ENCODE measurements at places on chromosomes 1 and 21. TPM values are rescaled to one million over a fixed set of nuclear protein-coding genes. Genes with fewer than 3 reads are reported as not detected.

DNA sequence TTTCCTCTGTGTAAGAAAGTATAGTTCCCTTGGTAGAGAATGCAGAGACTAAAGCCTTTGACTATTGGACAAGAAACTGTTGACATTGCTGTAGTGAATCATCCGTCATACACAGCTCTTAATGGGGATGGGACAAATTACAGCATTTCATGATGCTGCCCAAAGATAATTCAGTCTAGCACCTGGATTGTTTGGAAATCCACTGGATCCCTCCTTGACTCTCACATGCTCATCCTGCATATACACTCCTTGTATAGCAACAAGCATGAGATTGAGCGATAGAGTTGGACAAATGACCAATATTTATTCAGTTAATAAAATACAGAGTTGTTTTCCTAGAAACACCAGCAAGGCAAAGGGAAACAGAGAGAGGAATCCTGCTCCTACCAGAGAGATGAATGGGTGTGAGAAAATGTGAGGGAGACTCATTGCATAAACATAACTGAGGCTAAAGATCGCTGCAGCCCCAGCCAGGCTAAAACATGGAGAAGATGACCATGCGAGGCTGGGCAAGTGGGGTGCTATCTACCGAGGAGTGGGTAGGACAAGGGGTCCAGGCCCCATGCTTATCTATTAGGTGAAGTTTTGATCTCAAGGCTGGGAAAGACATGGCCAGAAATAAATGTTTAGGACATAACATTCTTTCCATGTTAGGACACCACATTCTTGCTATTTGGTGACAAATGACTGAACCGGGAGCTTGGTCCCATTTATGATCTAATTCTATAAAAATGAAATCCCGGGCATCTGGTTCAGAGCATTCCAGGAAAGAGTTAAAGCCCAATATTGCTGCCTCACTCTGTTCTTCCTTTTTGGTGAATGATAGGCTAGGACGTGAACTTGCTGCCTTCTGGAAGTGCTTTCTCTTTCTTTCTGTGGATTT lies 153.2 kb downstream of the TGFB2 start:
- H3K36me3 ChIP-seq, result no peaks in the 10 kb centered on the region
- H3K4me3 ChIP-seq, result peak overlapping the region; percentile 24
- DNase-seq, result no peak
- H3K27ac ChIP-seq, result peak overlapping the region; percentile 40
- no peaks in the 10 kb centered on the region for H3K27me3 ChIP-seq

- DNase-seq, result no peak
- H3K36me3 ChIP-seq, result no peaks in the 10 kb centered on the region
- no peaks in the 10 kb centered on the region for H3K27me3 ChIP-seq
Measured at GRCh38 chr1:10795276-10796021, 997 bp downstream of the CASZ1 start.

DNA sequence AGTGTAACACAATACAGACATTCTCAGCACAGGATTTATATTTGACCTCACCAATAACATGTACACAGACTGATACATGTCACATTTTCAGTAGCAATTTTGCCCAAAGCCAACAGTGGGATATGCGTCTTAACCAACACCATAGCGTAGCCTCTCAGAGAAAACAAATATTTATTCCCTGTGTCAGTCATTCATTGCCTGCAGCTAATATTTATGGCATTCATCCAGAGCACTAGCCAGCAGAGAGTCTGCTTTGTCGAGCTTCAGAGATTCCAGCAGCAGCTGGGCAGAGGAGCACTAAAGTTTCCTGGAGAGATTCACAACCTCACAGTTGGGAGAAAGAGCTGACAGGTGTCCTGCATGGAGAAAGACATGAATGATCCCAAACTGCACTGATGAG lies 400.7 kb upstream of the DAB1 start:
- no peaks in the 10 kb centered on the region for H3K36me3 ChIP-seq
- no peaks in the 10 kb centered on the region for H3K27me3 ChIP-seq
- DNase-seq, result no peak
- H3K4me1 ChIP-seq, result no peaks in the 10 kb centered on the region
- no peak overlapping the region for H3K27ac ChIP-seq

The RGS8 gene
- total RNA-seq, result not detected

GRCh38 chr1:84236256-84236655 lies 65.3 kb upstream of the SAMD13 start:
- no peak overlapping the region for H3K4me3 ChIP-seq
- H3K27ac ChIP-seq, result no peak overlapping the region
- H3K36me3 ChIP-seq, result no peaks in the 10 kb centered on the region
- no peak for DNase-seq
- no peaks in the 10 kb centered on the region for H3K4me1 ChIP-seq
- no peaks in the 10 kb centered on the region for H3K27me3 ChIP-seq

The SPATA21 gene
- total RNA-seq, result not detected

DNA sequence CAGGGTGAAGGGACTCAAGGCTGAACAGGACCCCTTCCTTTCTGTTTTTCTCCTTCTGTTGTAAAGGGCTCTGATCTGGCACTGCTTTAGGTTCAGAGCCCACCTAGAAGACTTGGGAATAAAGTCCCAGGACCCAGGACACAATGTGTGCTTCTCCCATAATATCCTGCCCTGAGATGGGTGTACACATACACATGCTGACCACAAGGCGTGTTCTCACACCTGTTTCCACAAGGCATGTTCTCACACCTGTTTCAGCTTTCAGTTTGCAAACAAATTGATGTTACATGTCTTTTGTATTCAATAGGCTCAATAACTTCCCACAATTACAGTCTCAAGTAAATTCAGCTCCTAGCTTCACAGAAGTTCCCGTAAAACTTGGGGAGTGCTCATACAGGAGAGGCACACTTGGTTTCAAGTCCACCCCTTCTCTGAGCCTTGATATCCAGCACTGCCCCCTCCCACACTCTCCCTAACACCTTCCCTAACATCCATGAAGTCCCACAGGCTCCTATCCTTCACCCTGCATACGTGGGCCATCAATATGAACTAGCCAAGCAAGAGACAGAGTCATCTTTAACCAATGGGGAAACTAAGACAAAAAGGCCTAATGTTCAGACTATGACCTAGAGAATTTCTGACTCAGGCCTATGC lies 41.7 kb downstream of the ERI3 start:
- no peaks in the 10 kb centered on the region for H3K36me3 ChIP-seq
- H3K27me3 ChIP-seq, result no peaks in the 10 kb centered on the region
- DNase-seq, result no peak

- DNase-seq, result no peak
- H3K27me3 ChIP-seq, result no peaks in the 10 kb centered on the region
- H3K4me1 ChIP-seq, result no peaks in the 10 kb centered on the region
- H3K36me3 ChIP-seq, result no peaks in the 10 kb centered on the region
Measured at GRCh38 chr1:184298440-184299405, 88.1 kb upstream of the C1orf21 start.

The DR1 gene
- total RNA-seq, result 23.6 TPM

The BACE2 gene
- total RNA-seq, result 94.4 TPM

The DHRS3 gene
- 151 TPM for total RNA-seq

The APCS gene
- not detected for total RNA-seq

GRCh38 chr1:100452641-100453040 lies 85.3 kb upstream of the GPR88 start:
- no peaks in the 10 kb centered on the region for H3K4me1 ChIP-seq
- no peaks in the 10 kb centered on the region for H3K36me3 ChIP-seq
- no peak overlapping the region for H3K4me3 ChIP-seq
- no peak for DNase-seq

- no peaks in the 10 kb centered on the region for H3K4me1 ChIP-seq
- no peak for DNase-seq
Measured at GRCh38 chr1:204888294-204888693, 17.6 kb downstream of the NFASC start.

The FCRL1 gene
- total RNA-seq, result not detected

GRCh38 chr21:33231526-33231925 lies 1.8 kb downstream of the IFNAR2 start:
- H3K27ac ChIP-seq, result peak overlapping the region; percentile 90
- H3K27me3 ChIP-seq, result no peaks in the 10 kb centered on the region
- H3K4me1 ChIP-seq, result no peaks in the 10 kb centered on the region
- H3K36me3 ChIP-seq, result no peaks in the 10 kb centered on the region
- DNase-seq, result no peak

- no peaks in the 10 kb centered on the region for H3K4me1 ChIP-seq
- H3K27ac ChIP-seq, result no peak overlapping the region
- DNase-seq, result peak; percentile 20
- peaks cover 65% of the 10 kb centered on the region for H3K27me3 ChIP-seq
Measured at GRCh38 chr1:5750186-5751162, 241.8 kb downstream of the NPHP4 start.

DNA sequence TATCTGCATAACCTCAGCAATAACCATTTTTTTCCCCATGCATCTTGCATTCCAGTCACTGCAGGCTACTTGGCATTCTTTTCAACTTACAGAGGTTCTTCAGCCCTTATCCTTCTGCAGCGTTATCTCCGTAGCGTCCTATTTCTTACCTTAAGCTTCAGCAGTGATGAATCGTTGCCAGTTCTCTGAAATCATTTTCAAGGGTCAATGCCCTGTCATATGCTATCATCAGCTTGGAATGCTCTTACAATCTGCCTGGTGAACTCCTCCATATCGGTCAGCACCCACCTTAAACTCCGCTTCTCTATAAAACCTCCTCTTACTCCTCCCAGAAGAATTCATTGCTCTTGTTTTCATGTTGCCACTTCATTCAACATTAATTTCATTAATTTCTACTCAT lies 105.1 kb upstream of the DPH5 start:
- H3K27me3 ChIP-seq, result no peaks in the 10 kb centered on the region
- H3K36me3 ChIP-seq, result no peaks in the 10 kb centered on the region
- H3K27ac ChIP-seq, result no peak overlapping the region
- no peaks in the 10 kb centered on the region for H3K4me1 ChIP-seq

The CLCA4 gene
- total RNA-seq, result 2.6 TPM

DNA sequence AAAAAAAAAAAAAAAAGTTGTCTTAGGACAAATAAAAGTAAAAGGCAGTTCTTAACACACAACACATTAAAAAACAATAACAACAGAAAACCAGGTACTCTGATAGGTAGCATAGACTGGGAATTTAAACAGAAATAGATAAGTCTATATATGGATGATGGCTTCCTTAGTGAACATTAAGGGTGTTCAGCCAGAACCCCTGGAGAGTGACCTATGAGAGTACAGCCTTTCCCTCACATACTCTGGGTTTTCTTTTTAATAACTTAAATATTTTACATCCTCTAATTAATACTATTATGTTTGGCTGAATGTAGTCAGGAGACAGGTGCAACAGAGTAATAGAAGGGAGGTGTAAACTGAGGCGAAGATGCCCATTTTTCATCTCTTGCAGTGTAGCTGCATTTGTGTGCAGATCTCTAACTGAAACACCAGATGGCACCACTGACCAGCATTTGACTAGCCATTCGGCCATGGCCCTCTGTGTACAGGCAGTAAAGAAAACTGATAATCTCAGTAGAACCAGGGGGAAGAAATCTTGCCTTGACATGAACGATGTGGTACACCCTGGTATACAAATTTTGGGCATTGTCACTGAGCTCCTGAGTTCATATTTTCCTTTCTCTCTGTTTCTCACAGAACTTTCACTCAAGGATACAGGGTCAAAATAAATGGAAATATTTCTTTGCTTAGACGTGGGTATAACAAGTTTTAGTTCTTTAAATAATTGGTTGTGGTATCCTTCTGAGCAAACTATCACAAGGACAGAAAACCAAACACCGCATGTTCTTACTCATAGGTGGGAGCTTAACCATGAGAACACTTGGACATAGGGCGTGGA lies 7.6 kb downstream of the TTF2 start:
- no peaks in the 10 kb centered on the region for H3K36me3 ChIP-seq
- no peaks in the 10 kb centered on the region for H3K27me3 ChIP-seq
- no peaks in the 10 kb centered on the region for H3K4me1 ChIP-seq
- H3K27ac ChIP-seq, result no peak overlapping the region

The PPM1J gene
- total RNA-seq, result 4.9 TPM

The RHEX gene
- total RNA-seq, result 0.98 TPM

The BTBD19 gene
- 3.8 TPM for total RNA-seq

The FALEC gene
- not detected for total RNA-seq

DNA sequence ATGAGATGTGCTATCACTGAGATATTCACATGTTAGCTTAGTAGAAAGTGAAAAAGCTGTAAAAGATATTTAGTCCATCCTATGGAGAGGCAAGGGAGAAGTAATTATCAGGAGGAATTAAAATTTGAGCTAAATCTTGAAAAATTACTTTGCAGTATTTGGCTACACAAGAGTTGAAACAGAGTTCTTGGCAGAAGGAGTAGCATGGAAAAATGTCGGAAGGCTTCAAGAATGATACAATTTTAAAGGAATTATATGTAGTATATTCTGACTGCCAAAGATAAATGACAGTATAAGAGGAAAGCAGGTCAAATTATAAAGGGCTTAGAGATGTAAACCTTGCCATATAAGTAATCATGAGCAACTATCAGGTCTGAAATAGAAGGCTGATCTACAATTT lies 518.9 kb downstream of the BRINP3 start:
- no peak overlapping the region for H3K27ac ChIP-seq
- H3K4me3 ChIP-seq, result no peak overlapping the region
- H3K27me3 ChIP-seq, result no peaks in the 10 kb centered on the region
- DNase-seq, result no peak
- H3K36me3 ChIP-seq, result no peaks in the 10 kb centered on the region
- H3K4me1 ChIP-seq, result no peaks in the 10 kb centered on the region

DNA sequence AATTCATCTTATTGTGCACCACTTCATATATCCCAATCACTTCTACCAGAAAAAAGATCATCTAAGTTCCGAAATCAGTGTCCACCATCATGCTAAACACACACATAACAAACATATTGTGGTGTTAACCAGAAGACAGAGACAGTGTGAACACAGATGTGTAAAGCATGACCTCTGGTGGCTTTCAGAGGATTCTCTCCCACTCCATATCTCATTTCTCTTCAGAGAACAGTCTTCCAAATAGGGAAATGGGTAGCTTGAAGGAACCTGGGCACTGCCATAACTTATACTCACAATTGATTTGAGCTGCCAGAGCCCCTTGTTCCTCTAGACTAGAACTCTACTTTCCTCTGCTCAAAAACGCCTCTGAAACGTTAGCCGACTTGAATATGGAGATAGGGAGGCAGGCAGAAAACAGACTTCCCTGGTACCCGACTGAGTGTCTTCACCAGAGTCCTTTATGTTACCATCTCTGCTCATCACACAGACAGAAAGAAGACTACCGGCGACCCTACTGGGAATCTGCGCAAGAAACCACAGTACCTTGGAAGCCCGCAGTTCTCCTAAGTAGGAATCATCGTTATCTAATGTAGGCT lies 1.8 kb upstream of the ELAPOR1 start:
- DNase-seq, result no peak
- H3K27ac ChIP-seq, result peak overlapping the region; percentile 29
- H3K36me3 ChIP-seq, result no peaks in the 10 kb centered on the region
- no peaks in the 10 kb centered on the region for H3K27me3 ChIP-seq

All from breast epithelium (tissue), 4 donors.